ENCODE measurements at places on chromosomes 3 and 15.
A peak's percentile ranks its signal among the peaks of the same experiment; 100 is the strongest.

GRCh38 chr15:76961268-76962011 lies 29.9 kb downstream of the RCN2 start:
- no peak for DNase-seq

- no peak for DNase-seq
These were observed 67.0 kb downstream of the CHCHD4 start for GRCh38 chr3:14057701-14058100.

DNA sequence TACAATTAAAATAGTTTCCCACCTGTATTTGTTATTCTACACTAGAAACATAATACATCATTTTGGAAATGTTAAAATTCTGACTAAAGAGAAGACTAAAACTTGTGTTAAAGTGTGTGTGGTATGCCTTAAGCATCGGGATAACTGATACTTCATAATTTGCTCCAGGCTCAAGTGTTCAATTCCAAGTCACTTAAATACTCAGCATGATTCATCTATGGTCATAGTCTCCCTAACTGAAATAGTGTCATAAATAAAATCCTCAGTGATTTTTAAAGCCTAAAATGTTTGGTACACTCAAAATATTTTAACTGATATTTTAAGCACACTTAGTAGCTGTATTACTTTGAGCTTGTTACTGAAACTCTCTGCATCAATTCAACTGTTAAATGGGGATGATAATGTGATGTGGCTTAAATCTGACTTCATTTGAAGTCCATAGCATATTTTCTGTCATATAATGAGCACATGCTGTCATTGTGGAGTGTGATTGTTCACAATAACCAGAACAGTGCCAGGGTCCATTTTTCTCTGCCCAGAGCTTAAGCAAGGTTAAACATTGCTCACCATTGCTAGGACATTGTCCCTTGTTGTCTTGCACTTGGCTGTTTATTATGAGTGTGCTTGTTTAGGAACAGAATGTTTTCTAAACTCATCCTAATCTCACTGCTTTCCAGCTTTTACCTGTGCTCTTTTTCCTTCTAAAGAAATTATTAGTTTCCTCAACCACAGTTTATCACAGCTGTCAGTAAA lies 122.2 kb downstream of the KLHL25 start:
- DNase-seq, result no peak

- DNase-seq, result no peak
These were observed 88.0 kb upstream of the ALCAM start for GRCh38 chr3:105278688-105279087.

DNA sequence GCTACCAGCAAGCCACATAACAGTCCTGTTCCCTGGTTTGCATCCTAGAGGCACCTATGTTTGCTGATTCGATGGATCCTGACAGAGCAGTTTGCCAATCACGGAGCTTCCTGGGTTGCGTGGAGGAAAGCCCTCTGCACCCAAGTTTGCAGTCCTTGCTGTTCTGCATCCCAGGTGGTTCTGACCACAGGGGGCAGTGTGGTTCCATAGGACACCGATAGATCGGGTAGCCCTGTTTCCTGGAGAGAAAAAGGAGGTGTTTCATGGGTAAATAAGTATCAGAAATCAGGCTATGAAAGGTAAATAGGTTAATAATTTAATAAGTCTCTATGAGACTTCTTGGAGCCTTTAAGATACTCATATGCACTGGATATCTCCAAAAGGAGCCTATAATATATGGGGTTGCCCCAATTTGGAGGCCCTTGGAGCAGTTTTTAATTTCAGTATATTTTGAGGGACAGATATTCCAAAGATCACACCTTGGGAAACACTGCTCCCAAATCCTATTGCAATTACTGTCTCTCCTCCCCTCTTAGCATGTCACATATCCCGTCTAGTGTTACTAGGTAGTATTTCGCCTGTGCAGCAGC lies 194.6 kb upstream of the TPM1 start:
- peak; percentile 60 for DNase-seq

DNA sequence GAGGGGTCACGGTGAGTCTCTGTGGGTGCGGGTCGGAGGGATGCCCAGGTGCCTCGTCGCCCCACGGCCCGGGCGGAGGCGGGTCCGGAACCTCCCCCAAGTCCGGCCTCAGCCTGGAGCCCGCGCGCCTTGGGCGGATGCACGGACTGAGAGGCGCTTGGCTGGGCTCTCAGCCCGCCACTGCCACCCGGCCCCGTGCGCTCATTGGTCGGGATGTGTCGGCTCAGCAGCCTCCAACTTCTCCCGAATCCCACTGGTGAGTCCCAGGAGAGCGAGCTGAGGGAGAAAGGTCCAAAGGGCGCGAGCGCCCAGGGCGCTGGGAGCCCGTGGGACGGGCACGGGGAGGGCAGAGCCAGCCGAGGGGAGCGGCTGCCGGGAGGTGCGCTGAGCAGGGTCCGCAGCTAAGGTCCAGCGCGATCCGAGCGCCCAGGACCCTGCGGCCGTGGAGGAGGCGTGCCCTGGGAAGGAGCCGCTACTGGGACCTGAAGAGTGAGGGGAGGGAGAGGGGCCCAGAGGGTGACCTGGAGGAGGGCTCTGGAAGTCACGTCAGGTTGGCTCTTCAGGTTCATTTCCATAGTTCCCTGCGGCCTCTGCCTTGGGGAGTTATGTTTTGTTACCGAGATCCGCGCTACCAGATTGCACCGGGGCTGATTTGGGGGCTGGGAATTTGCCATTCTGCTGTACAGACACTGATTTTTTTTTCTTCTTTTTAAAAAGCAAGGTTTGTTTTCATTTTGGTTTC lies at the start of gene MME:
Gene MME (plus strand): TSS at position 574 of the 742 bp plus-strand sequence. CDS start 3,849 bp downstream, outside the sequence.
- DNase-seq, result no peak

DNA sequence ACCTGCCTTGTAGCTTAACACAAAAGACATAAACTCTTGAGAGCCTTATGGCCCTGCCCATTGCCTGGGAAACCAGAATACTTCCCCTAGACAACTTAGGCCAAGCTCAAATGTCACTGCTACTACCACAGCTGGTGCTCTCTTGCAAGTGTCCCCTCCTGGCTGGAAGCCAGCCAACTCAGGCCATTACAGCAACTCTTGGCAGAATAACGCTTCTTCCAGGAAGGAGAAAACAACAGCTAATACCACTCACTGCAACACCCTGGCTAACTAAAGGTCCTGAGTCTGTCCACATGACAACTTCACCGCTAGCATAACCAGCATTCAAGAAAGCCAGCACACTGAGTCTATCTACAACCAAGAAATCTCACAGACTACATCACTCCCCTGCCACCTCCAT lies 5.1 kb upstream of the B4GALT4 start:
- no peak for DNase-seq

DNA sequence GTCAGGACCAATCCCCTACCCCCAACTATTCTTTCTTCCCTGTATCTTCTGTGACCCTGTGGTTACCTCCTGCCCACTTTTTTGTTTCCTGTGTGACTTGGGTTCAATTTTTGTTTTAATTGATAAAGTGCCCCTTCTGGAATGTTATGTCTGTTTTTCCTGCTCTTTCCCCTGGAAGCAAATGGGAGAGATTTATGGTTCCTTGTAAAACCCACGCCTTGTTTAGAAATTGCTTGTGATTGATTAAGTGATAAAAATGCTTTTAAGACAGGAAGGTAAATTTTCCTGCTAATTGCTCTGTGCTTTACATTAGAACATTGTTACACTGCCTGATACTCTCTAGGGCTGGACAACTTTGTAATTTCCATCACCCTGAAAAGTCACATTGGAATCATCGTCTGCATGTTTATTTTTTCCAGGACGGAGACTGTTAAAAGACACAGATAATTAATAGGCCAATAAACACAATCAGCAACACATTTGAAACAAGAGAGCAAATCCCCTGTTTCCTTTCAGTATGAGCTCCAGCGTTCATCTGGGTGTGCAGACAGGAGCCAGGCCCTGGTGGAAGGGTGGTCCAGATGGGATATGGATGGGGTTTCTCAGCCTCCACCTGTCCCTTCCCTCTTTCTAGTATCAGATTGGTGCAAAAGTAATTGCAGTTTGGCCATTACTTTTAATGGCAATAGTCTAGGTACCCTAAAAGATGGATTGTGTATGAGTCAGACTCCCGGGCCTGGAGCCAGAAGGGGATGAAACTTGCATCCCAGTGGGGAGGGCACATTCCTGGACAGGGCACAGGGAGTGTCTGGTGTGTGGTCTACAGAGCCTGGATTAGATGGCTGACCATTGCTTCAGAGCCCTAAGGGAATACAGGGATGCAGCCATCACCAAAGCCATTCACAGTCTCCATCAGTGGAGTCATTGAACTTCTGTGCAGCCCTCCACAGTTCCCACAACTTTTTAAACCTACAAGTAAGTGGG lies 58.1 kb upstream of the AGBL1 start:
- DNase-seq, result no peak

DNA sequence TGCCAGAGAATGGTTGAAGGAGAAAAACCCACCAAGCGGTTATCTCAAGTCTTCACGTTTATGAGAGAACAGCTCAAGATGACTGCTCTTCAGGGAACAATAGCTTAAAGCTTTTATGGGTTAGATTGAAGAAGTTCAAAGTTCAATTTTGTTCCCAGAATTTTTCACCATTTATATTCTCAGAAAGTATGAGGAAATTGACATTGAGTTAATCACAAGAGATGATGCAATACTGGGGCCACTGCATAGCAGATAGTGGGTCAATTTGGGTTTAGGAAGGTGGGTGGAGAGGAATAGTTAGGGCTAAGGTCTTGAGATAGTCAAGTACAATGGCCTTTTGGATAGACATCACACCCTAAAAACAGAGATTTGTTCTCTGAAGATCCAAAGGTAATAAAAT lies 539.3 kb downstream of the SQOR start:
- no peak for DNase-seq

DNA sequence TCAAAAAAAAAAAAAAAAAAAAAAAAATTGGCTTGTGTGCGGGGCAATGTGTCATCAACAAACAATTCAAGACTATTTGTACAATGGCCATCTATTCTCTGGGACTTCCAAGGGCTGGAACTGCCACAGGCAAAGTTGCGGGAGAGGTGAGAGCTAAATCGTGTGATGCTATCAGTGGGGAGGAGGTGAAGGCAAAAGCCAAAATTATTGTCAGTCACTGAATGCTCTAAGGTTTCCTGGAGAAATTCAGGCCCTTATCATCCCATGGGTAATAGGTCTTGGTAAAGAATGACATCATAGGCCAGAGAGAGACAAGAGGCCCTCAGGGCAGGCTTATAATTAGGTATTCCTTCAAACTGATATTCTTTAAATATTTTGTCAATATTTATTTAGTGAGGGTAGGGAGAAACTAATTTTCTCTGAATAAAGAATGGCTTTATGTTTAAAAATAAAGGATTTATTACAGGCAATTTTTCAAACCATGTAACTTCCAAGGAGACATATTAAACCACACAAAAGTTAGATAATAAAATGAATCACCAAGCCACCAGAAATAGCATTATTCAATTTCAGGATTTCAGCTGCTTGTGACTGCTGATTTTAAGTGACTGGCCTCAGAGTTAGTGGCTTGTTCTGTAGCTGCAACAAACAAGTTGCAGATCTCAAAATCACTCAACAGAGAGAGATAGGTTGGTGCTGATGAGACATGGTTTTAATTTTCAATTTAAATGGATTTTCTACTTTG lies 226.3 kb upstream of the MRPL3 start:
- no peak for DNase-seq

DNA sequence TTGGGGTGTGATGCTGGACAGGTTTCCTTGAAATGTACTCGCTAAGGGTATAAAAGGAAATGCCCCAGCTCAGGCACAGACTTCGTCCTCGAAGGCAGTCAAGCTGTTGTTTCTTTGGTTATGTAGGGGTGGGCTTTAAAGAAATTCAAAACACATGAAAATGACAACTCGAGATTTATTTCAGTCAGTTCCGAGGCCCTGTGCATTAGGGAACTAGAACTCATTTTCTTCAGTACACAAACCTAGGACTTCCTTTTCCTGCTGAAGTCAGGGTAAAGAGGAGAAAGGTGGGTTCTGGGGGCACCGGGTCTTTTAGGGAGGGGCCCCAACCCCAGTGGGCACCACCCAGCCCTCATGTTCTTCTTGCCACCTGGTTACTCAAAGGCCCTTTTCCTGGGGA lies 7.7 kb downstream of the CCR9 start:
- no peak for DNase-seq

DNA sequence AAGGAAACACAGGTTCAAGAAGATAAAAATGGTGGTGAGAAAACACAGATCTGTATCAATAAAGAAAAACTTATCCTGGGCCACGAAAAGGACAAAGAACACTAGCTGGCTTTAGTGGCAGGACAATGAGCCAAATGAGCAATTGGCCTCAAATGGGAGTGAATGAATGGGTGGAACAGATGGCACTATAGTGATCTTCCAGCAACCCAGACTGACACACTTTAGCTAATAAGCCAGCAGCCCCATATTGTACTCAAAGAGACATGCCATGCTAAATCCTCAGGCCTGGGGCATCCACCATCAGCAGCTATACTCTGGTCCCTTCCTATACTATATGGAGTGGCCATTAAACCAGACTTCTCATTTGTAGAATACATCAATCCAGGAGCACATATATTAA lies 60.0 kb upstream of the GADL1 start:
- no peak for DNase-seq

- DNase-seq, result no peak
These were observed 577 bp downstream of the ZNF148 start for GRCh38 chr3:125374501-125374995.

DNA sequence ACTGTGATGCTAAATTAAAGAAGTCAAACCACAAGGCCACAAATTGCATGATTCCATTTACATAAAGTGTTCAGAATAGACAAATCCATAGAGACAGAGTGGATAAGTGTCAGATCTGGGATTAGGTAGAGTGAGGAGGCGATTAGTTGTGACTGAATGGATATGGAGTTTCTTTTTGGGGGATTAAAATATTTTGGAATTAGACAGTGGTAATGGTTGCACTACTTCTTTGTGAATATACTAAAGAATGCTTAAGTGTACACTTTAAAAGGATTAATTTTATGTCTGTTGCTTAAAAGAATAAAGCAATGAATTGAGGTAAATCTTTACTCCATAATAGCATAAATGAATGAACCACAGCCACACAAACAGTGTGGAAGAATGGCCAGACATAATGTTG lies 175.5 kb upstream of the CADM2 start:
- DNase-seq, result no peak

- peak; percentile 32 for DNase-seq
These were observed 192.8 kb downstream of the UBE3A start for GRCh38 chr15:25245801-25246622.

GRCh38 chr3:128735884-128736283 lies 9.9 kb downstream of the RAB7A start:
- DNase-seq, result no peak

GRCh38 chr3:59288951-59289350 lies 239.1 kb upstream of the CFAP20DC start:
- DNase-seq, result no peak

DNA sequence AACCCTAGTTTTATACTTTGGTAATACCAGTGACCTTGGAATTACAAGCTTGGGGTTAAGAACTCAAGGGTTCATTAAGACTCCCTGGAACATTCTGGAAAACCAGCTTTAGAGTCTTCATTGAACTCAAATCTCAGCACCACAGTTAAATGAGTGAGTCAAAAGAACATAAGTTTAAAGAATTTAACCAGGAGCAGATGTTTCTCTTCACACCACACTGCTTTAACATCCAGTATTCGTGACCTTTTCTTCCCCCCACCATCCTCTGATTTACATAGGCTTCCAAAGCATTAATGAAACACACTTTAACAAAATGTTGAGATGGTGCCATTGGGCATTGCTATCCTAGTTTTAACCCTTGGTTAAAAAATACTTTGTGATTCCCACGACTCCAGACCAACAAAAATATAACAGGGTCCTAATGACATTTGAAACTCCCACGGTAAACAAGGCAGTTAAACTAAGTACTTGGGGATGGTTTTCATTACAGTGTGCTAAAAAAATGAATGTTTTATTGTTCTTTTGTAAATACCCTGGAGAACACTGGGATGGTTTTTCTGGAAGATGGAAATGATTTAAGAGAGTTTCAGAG lies 123.9 kb downstream of the OXNAD1 start:
- no peak for DNase-seq
